ENCODE measurements at places on chromosomes 16 and 17.

- DNase-seq, result peak; percentile 63
Measured at GRCh38 chr17:36198831-36199465, 2.4 kb upstream of the CCL3L1 start.

- peak; percentile 41 for DNase-seq
Measured at GRCh38 chr17:6910987-6911603, 79.6 kb upstream of the TEKT1 start.

DNA sequence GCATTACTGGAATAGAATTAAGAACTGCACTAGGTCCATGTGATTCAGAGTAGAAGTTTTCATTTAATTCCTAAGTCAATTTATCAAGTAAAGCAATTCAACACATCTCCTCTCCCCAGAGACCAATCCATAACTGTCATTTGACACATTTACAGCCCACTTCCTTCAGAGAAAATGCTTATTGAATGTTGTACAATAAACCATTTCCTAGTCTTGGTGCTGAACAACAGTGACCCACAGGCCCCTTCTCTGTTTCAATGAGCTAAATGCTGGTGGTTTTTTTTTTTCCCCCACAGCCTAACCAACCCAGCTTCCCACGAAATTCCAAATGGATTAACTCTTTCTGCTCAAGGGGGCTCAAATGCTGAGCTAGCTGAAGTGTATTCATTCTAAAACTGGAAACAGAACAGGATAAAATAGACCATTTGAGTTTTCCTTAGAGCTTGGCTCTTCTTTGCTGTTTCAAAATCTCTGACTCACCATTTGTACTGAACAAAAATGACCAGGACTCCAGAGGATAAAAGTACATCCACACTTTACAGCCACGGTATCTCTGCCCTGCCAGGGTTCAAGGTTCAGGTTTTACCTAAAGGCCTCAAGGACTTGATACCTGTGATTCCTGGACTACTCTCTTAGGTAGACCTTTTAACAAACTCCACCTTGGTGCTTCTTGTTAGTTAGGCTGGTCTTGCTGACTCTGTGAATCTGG is 62.3 kb downstream of the TMEM100 start:
- no peak for DNase-seq

- no peak for DNase-seq
Measured at GRCh38 chr17:71339206-71339605, 781.6 kb upstream of the SOX9 start.

GRCh38 chr17:44795928-44796327 is 34.2 kb downstream of the GJC1 start:
- no peak for DNase-seq

- DNase-seq, result no peak
Measured at GRCh38 chr16:87080571-87081167, 236.5 kb downstream of the C16orf95 start.

DNA sequence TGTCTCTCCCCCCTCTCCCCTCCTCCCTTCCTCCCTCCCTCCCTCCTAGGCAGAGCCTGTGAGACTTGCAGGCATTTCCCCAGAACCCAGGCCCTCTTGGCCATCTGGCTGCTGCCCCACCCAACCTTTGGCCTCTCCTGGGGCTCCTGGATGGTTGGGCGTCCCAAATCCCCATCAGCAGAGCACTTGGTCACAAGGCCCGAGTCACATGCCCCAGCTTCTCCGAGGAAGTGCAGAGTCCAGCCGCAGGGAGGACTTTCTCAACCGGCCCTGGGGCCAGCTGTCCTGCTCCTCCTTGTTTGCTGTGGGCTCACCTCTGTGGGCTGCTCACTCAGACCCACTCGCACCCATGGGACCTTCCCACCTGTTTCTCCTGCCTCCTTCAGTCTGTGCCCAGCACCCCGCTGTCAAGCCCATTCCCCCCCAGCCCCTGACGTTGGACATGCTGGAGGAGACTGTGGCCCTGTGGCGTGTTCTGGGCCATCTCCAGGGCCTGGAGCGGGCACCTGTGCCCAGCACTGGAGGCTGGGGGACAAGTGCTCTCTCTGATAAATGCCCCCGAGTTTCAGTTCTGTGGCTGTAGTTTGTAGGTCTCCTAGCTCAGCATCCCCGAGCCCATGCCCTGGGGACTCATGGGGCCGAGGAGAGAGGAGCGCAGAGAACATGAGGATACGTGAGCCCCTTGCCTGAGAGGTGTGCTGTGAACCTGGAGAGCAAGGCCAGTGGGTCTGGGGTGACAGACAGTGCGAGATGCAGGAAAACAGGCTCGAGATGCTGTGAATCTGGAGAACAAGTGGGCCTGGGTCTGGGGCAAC is 42.3 kb upstream of the ZNF750 start:
- no peak for DNase-seq

- DNase-seq, result no peak
Measured at GRCh38 chr16:52545898-52546266, 1.1 kb downstream of the TOX3 start.

- no peak for DNase-seq
Measured at GRCh38 chr16:23929856-23930255, 94.1 kb downstream of the PRKCB start.

DNA sequence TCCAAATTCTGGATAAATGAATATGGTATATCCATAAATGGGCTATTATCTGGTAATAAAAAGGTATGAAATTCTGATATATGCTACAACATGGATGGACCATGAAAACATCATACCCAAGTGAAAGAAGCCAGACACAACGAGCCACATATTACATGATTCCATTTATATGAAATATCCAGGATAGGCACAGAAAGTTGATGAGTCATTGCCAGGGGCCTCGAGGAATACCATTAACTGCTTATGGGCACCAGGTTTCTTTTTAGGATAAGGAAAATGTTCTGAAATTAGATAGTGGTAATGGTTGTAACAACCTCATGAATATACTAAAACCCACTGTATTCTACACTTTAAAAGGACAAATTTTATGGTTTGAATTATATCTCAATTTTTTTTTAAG is 123.2 kb downstream of the PITPNC1 start:
- DNase-seq, result no peak

GRCh38 chr16:69329369-69330285 is 761 bp downstream of the PDF start:
- peak; percentile 17 for DNase-seq

DNA sequence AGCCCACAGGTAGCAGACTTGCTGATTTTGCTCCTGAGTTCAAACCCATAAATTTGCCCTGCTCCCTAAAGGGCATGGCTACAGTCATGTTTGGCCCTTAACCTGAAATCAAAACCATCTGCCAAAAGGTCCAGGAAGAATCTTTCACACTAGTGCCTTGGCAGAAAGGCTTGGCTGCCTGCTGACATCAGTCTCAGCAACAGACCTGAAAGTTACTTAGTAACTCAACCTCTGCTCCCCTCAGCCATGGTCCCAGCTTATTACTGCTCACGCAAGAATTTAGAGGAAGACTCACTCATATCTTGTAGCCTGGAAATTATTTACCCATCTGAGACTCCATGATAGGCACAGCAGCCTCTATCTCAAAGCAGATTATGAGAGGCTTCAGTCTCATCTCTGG is 98.0 kb upstream of the KIF2B start:
- no peak for DNase-seq

- no peak for DNase-seq
Measured at GRCh38 chr17:9206741-9207332, 185.5 kb downstream of the NTN1 start.

- DNase-seq, result peak; percentile 24
Measured at GRCh38 chr17:14428648-14429029, 127.8 kb downstream of the HS3ST3B1 start.

- DNase-seq, result no peak
Measured at GRCh38 chr17:55453839-55454557, 32.4 kb upstream of the MMD start.

GRCh38 chr17:41052566-41052965 is 2.5 kb downstream of the KRTAP2-2 start:
- no peak for DNase-seq

- DNase-seq, result peak; percentile 32
Measured at GRCh38 chr16:71367241-71367976, 8.9 kb downstream of the CALB2 start.

DNA sequence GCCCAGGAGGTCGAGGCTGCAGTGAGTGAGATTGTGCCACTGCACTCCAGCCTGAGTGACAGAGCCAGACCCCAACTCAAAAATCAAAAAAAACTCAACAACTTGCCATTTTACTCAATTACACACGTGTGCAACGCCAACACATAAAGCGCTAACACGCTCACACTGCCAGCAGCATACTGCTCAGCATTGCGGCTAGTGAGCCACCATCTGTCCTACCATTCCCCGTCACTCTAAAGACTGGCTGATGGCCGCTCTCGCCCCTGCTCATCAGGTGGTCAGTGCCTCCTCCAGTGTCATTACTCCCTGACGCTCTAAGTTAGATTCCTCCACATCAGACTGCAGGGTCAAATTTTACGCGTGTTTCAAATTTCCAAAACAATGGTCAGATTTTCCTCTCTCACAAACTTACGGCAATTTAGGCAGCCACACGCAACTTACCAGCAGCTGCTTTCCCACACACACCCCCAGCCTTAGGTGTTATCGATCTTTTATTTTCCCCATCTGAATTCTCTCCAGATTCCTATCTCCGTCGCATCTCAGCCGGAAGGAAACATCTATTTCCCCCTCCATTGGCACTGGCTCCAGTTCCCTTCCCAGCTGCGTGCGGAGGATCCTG is 240.8 kb downstream of the C16orf95 start:
- DNase-seq, result no peak

- no peak for DNase-seq
Measured at GRCh38 chr17:45345246-45345553, 28.4 kb upstream of the MAP3K14 start.

DNA sequence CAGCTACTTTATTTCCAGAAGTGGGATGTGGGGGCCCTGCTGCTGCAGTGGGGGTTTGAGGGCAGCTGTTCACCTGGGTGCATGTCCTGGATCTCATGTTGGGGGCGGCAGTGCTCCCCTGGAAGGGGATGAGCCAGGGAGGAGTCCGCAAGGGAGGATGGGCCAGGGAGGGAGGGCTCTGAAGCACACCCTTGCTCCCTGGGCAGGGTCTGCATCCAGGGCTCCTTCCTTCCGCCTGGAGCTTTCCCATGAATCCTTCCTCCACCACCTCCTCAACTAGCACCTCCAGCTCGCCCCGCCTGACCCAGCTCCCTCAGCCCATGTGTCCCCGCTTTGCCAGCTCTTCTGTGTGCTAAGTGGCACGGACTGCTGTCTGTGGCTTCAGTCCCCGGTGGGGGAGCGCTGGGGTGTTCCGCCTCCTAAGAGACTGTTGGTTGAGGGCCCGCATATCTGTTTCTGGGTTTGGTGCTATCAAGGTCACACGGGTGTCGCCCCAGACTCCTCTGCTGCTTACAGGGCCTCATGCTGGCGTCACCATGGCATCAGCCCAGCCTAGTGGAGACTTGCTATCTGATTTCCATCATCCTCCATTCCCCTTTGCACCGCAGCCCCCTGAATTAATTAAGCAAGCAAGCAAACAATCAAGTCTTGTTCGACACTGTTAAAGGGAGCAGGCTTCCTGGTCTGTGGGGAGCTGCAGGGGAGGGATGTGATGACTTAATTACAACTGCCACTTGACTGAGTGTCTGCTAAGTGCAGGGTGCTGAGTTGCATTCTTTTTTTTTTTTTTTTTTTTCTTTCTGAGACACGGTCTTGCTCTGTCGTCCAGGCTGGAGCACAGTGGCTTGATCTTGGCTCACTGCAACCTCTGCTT is 71.8 kb downstream of the PRKCA start:
- DNase-seq, result peak; percentile 19

DNA sequence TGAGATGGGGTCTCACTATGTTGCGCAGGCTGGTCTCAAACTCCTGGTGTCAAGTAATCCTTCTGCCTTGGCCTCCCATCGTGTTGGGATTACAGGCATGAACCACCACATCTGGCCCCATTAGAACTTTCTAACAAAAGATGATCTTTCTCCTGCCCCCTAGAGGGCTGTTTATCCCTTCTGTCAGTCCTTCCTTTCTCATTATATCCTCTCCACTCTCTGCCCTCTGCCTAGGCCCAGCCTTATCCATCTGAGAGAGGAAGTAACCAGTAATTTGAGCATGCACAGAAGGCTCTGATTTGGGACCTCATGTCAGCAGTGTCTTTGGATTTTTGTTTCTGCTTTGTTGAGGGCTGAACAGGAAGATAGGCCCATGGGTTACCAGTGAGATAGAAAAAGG is 4.4 kb upstream of the DHX40 start:
- peak; percentile 20 for DNase-seq

DNA sequence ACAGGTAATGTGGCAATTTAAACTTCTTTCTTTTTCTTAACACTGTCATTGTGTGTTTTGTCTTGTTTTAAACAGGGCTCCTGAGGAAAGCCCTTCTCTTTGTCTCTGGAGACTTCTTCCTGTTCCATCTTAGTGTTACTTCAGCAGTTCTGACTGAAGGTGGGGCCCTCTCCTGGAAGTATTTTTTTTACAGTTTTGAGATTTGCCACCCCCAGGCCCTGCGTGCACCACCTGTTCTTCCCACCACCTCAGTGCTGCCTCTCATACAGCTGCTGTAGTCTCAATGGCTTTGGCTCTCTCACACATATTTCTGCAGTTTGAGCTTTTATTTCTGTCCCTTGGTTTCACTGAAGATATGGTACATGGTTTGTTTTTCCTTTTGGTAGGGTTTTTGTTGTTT is 52.5 kb upstream of the ALDH3A1 start:
- no peak for DNase-seq

DNA sequence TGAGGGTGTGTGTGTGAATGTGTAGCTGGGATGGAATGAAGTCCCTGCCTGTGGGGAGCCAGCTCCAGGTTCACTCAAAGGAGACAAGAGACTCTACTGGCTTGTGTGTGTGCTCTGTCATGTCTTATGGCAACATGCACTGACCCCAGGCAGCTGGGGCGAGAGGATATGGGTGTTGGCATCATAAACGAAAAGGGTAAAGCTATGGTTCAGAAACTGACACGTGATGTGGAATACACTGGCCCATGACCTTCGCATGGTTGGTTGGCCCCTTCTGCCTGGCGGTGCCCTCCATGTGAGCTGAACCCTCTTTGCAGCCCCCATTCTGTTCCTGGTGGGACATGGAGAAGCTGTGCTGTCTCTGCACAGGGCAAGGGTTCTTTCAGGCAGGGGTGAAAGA is 21.9 kb downstream of the ZNF750 start:
- DNase-seq, result no peak

- no peak for DNase-seq
Measured at GRCh38 chr17:956905-957304, 22.7 kb downstream of the NXN start.

Measured in activated CD4-positive, alpha-beta T cell treated with anti-CD3 and anti-CD28 coated beads, Interleukin-2, Interleukin-4, amounts not matched to agents 100 ng/mL and 50 ng/mL, durations not matched to agents 16 hours and 8 hours (primary cell).